ENCODE measurements at places on chromosomes 5 and 9.

- H3K4me3 ChIP-seq = no peak overlapping the region
- H3K27me3 ChIP-seq = no peaks in the 10 kb centered on the region
- DNase-seq = no peak
- H3K36me3 ChIP-seq = no peaks in the 10 kb centered on the region
These were observed 122.7 kb downstream of the ARL15 start for GRCh38 chr5:54187694-54188093.

GRCh38 chr9:121576281-121577075 is 75.0 kb upstream of the DAB2IP start:
- H3K4me3 ChIP-seq = no peak overlapping the region
- H3K27me3 ChIP-seq = no peaks in the 10 kb centered on the region
- no peak for DNase-seq
- no peaks in the 10 kb centered on the region for H3K4me1 ChIP-seq

- no peak overlapping the region for H3K4me3 ChIP-seq
- H3K4me1 ChIP-seq = no peaks in the 10 kb centered on the region
- H3K36me3 ChIP-seq = no peaks in the 10 kb centered on the region
These were observed 209.7 kb upstream of the PRR16 start for GRCh38 chr5:120254385-120254784.

GRCh38 chr5:74212336-74212735 is 428.2 kb downstream of the ENC1 start:
- no peak for DNase-seq
- H3K27me3 ChIP-seq = no peaks in the 10 kb centered on the region
- no peaks in the 10 kb centered on the region for H3K36me3 ChIP-seq
- no peaks in the 10 kb centered on the region for H3K4me1 ChIP-seq
- H3K27ac ChIP-seq = no peak overlapping the region

DNA sequence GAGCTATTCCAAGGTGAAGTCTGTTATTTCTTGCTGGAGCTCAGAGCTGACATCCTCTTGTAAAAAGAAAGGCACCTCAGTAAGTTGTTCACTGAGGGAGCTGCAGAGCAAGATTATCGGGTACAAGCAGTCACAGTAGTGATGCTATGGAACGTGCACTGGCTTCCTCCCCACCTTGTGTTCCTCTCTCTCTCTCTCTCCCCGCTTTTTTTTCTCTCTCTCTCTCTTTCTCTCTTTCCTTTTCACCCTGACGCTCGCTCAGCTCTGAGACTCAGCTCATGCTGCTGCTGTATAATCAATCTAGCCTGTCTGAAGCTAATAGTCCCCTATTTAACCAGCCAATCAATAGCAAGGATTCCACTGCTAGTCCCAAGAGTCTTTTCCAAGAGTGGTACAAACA is 587.6 kb upstream of the CDH18 start:
- no peak overlapping the region for H3K27ac ChIP-seq
- no peaks in the 10 kb centered on the region for H3K4me1 ChIP-seq
- no peaks in the 10 kb centered on the region for H3K36me3 ChIP-seq
- DNase-seq = no peak
